HAP-1 (cell line): ENCODE measurements at places on chromosomes 6 and 20.

- DNase-seq, result no peak
Observed at GRCh38 chr6:32627831-32628230, 9.4 kb upstream of the HLA-DQA1 start.

- DNase-seq, result no peak
Observed at GRCh38 chr6:134249239-134249758, 68.6 kb downstream of the SGK1 start.

GRCh38 chr6:140027219-140027618, 652.8 kb upstream of the CITED2 start:
- DNase-seq, result no peak

DNA sequence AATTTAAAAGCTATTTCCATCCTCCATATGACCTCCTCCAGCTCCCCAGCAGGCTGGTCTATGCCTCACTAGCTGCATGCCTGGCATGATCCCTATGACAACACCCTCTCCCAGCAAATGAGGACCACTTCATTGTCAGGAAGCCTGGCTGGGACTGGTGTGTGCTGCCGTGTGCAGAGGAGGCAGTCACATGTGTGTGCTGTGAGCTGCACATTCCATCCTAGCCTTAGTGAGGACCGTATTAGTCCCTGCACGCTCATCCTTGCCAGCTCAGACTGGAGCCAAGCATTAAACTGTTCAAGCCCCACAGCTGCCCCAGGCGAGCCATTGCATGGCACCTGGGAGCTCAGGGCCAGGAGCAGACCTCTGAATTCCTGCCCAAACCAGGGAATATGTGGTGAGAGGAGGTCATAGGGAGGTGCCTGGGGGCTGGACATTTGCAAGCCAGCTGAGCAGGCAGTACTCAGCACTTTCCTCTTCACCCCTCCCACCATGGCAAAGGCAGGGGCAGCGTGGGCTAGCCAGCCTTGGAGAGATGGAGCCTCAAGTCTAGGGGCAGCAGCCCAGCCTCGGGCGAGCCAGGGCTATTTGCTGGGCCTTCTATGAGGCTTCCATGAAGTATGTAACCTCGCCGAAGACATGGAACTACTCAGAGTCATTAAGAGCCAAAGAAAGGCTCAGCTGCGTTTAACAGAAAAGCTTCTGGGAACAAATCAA, 8.7 kb upstream of the CCN5 start:
- DNase-seq, result no peak

DNA sequence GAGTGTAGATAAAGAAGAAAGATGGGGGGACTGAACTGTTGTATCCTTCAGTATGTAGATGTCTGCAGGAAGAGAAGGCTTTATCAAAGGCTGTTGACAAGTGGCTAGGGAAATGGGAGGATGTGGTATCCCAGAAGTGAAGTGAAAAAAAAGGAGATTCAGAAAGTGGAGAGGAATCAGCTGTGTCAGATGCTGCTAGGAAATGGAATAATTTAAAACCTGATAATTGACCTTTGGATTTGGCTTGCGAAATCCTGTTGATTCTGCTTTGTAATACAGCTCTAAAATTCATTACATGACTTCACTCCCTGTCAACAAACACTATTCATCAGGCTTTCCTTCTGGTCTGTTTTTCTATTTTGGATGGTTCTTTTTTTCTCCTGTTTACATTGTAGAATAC, 41.7 kb downstream of the PHF3 start:
- DNase-seq, result no peak

GRCh38 chr20:14996883-14997672, 659.7 kb upstream of the FLRT3 start:
- no peak for DNase-seq

DNA sequence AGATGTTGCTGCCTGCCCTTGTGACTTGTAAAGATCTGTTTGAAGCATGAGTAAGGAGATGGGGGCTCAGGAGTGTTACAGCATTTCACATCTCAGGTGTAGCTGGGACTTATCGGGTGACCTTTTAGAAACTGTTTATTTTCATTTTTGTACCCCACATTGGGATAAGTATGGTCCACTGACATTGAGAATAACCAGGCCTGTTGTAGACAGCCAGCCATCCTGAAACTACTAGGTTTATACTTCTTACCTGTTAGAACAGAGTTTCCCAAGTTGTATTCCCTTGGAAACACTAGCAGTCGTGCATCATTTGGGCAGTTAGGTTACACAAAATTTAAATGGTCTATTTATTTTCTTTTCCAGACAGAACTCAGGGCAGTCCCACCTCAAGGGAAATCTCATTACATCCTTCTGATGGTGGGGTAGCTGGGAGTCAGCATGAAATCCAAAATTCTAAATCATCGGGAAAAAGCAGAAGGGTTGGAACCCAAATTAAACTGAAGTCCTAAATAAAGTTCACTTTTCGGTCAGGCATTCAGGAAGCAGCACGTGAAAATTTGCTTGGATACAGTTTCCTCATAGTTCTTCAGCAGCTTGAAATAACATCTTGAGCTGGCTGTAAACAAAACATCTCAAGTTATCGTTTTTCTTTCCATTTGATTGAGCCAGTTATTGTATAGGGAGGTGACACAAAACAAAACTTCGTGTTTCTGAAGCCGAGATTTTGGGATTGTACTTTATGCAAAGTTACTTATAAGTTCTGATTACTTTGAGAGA, 30.5 kb downstream of the FOXO3 start:
- no peak for DNase-seq

DNA sequence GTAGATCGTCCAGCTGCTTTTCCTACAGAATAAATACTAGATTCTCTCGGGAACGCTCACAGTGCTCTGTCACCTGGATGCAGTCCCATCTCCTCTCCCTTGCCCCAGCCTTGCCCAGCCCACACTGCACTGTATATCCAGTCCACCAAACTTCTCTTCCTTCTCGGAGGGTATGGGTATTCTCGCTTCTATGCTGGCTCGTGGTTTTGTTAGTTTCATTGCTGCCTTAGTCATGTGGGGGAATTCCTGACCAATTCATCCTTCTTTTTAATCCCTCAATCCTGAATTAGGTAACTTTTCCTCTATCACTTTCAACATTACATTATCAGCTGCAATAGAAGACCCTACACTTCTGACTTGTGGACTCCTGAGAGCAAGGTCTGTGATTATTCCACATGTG, 252.4 kb downstream of the GMDS start:
- no peak for DNase-seq

- no peak for DNase-seq
Observed at GRCh38 chr6:132261354-132261753, 139.9 kb downstream of the MOXD1 start.

GRCh38 chr20:45392733-45393132, 14.6 kb upstream of the TP53TG5 start:
- no peak for DNase-seq

- DNase-seq, result no peak
Observed at GRCh38 chr20:12825226-12825595, 183.6 kb upstream of the SPTLC3 start.

DNA sequence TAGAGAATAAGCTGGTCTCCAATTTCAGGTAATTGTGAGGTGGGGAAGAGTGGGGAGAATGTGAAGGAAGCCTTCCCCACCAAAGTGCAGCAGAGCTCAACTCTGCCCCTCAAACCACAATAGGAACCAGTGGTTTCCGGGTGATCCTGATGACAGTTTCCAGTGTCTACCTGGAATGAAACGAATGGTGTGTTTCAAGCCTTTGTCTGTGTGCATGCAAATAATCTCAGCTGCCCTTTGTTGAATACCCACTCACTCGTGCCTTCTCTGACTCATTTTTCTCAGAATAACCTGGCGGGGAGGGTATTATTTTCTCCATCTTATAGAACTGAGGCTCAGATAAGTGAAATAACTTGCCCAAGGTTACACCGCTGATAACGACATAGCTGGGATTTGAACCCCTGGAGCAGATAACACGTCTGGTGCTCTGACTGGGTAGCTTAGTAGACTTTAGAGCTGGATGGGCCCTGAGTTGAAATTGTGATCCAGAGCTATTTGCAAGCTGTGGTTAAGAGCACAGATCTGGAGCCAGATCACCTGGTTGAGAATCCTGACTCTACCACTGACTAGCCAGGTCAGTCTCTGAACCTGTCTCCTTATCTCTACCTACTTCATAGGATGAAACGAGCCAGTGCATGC, 85.1 kb downstream of the EYA2 start:
- no peak for DNase-seq

DNA sequence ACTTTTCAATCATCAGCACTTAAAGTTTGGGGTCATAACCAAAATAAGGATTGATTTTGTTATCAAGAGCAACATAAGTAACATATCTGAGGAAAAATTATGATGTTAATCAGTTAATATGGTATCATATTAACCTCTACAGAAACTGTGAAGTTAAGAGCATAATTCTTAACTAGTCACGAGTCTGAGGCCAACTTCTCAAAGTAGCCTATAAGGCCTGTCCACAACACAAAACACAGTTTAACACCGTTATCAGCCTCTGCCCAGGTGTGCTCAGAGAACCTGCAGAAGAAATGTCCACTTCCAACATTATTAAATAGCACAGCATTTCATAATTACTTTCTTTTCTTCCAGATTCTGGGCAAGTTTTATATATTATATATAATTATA, 1.1 kb downstream of the STX7 start:
- DNase-seq, result no peak

GRCh38 chr6:45986746-45987274, 28.9 kb downstream of the CLIC5 start:
- DNase-seq, result no peak

- no peak for DNase-seq
Observed at GRCh38 chr20:51480507-51481270, 61.8 kb downstream of the NFATC2 start.

- no peak for DNase-seq
Observed at GRCh38 chr6:24936641-24937317, 1.0 kb upstream of the RIPOR2 start.

- no peak for DNase-seq
Observed at GRCh38 chr20:48676795-48677460, 150.9 kb downstream of the PREX1 start.

DNA sequence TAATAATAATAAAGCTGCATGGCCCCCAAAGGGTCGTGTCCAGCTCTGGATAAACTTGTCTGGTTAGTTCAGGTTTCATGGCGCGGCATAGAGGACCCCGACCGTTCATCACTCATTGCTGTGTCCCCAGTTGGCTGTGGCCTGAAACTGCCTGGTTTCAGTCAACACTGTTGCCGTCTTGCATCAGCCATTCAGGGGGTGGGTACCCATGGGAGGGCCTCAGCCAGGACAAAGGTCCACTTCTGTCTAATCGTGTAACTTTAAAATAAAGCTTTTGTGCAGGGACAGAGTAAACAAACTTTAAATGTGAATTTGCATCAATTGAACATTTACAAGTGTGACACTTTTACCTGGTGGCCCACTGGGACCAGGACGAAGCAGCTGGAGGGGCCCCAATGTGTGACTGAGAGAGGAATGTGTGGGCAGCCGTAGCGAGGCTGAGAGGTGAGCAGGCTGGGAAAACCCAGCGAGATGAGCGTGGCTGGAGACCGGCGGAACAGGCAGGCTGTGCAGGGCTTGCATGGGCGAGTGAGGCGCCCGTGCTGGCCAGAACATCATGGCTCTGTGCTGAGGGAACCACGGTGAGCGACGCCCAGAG, 22.3 kb upstream of the UNC93A start:
- no peak for DNase-seq

GRCh38 chr6:161973064-161973463, 699.2 kb upstream of the AGPAT4 start:
- no peak for DNase-seq

DNA sequence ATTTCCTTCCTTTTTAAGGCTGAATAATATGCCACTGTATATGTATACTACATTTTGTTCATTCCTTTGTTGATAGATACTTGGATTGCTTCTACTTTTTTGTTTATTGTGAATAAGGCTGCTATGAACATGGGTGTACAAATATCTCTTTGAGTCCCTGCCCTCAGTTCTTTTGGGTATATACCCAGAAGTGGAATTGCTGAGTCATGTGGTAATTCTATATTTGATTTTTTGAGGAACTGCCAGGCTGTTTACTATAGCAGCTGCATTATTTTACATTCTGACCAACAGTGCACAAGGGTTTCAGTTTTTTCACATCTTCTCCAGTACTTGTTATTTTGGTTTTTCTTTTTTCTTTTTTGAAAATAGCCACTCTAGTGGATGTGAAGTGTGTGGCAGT, 34.1 kb downstream of the CDS2 start:
- no peak for DNase-seq

DNA sequence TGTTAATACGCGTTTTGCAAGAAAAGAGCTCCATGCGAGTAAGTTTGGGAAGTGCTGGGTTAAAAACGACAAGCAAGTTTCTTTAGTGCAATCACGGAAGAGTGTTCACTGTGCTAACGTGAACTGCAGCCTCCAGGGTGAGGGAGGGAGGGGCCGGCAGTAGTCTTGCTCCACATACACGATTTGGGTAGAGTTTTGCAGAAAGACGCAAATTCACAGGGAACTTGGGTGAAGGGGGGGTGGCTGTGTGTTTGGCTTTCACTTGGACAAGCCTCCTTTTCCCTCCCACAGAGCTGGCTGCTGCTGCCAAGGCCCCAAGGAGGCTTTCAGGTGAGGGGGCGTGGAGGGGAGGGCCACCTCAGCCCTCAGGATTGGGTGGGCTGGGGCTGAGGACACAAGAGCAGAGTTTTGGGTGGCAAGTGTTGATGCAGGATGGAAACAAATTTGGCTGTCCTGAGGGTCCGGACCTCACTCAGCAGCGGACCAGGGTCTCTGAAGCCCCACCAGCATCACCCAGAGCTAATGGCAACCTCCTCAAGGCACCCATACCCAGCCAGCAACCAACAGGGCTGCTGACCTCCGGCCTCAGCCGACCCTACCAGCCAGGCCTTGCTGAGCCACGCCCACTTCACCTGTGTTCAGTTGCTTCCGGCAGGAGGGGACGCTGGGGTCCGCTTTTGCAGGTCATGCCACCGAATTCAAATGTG, 204.5 kb downstream of the ERMARD start:
- no peak for DNase-seq

GRCh38 chr6:137254966-137255365, 35.8 kb upstream of the IFNGR1 start:
- no peak for DNase-seq

DNA sequence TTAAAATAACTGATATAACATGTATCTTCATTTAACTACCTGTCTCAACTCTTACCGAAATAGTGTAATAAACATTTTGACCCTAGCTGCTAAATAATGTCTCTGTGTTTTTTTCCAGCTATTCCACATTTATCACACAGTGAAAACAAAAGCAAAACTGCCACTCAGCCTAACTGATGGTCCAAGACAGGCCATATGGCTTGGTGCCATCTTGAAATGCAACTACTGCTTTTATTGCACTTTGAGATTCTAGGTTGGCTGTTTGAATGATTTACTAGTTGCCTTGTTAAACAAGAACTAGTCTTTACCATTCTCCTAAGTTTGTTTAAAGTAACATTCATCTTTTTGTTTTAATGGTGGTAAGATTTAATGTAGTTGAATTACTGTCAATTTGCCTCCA, 739.8 kb downstream of the TFAP2A start:
- DNase-seq, result no peak

GRCh38 chr20:62168061-62168460, 14.8 kb upstream of the MTG2 start:
- DNase-seq, result no peak
